ENCODE measurements at places on chromosomes 7 and 10.

DNA sequence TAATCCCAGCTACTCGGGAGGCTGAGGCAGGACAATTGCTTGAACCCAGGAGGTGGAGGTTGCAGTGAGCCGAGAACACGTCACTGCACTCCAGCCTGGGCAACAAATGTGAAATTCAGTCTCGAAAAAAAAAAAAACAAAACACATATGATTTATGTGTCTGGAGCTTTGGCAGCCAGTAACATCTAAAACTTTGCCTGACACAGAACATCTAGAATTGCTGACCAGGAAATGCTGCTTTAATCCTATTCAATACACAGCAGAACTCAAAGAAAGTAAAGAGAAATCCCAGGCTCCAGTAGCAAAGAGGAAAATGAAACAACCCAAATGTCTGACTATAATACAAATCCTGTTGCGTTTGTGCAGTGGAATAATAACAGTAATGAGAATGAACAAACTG lies 4.5 kb upstream of the CCDC6 start:
- DNase-seq = no peak

DNA sequence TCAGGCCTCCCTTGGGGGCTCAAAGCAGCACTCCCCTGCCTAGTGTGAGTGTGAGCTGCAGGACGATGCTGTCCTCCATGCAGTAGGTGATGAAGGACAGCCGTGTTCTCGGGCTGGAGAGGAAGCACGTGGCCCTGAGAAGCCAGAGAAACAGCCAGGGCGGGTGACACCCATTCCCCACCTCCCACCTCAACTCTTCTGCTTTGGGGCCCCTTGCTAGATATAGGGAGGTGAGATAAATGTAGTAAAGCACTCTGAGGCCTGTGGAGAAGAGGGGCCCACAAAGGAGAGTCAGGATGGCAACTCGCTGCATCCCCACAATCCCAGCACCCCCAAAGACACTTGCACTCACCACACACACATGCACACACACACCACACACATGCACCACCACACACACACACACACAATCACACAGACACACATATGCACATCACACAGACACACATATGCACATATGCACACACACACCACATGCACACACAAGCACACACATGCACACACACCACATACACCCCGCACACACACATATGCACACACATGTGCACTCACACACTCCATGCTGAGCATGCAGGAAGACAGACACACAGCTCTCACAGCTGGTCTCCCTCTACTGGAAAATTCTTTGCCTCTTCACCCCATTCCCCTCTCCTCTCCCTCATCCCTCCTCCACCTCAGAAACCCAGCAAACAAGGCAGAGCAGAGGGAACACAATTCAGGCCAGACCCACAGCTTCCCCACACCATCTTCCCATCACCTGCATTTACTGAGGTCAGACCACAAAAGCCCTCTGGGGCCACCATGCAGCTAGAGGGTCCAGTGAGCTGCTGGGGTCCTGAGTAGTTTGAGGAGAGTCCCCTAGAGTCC lies 30.5 kb downstream of the ANXA8 start:
- DNase-seq = no peak

DNA sequence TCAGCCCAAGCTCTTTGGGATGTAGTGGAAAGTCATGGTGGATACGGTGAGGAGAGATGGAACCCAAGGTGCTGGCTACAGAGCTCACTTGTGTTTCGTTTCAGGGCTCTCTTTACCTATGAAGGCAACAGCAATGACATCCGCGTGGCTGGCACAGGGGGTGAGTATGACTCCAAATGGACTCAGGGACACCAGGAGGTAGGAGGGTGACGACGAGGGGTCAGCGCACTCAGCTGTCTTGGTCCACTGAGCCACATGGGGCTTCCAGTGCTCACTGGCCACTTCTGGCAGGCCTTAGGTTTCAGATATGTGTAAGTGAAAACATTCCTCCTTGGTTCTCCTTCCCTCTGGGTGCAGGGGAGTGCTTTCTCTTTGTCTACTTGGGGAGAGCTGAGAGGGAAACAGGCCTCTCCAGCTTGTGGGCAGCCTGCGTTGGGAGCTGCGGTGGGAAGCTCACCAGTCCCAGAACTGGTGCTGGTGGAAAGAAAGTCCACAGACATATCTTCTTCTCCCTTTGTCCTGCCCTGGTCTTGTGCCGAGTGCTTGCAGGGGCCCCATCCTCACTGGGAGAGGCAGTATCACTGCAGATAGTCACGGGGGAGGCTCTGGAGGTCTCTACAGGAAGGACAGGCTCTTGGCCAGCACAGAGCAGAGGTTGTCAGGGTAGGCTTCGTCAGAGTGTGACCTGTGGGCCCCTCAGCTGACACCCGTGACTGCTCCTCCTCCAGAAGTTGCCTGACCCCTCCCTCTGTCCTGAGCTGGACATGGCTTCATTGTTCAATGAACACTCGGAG lies 5.8 kb downstream of the DBNL start:
- no peak for DNase-seq

DNA sequence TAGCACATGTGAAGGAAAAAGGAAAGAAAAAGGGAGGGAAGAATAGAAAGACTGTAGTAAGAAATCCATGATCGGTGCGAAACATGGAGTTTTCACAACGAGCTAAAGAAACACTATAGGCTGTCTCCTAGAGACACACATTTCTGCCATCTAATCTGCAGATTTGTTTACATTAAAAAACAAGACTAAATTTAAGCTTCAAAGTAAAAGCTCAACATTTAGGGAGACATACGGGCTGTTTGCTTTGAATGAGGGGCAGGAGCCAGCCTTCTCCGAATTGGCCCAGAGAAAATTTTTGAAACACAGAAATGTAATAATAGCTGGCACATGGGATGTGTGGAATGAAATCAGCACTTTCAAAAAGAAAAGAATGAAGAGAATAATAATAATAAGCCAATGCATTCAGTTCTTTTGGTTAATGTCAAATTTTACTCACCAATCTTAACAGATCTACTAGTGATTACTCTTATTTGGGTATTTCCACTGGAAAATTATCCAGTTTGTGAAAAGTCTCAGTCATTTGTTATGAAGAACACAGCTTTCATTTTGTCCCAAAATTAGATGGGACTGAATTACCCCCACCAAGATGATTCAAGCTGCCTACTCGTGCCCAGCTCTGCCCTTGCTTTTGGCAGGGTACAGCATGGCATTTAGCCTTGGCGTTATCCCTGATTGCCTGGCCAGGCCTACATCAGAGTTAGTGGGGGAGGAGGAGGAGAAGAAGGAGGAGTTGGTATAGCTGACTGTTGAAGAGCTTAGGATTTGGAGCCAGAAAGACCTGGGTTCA lies 47.1 kb downstream of the MTURN start:
- DNase-seq = no peak

DNA sequence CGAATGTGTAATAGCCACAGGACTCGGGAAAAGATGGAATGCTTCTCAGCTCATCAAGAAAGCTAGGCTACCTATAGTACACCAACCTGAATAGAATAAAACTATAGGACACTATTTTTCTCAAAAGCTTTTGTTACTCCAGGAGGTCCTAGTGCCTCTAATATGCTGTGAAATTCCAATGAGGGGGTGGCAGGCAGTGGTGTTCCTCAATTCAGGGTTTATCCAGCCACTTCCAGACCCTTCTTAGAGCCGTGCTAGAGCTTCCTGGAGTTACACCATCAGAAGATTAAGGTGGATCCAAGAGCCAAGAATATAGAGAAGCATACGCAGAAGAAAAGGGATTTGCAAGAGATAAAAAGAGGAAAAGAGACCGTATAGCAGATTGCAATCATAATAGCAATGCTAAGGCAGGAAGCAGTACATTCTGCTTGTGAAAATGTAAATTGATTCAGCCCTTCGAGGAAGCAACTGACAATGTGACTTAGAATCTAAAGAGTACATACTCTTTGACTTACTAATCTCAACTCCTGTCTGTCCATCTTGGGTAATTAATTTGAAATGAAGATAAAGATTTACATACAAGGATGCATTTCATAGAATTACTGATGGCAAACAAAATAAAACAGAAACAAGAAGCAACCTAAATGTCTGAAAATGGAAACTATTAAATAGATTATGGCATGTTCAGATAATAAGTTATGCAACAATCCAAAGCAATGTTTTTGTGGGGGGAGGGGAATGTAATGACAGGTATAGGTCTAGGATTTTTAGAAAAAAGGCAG lies 2.1 kb downstream of the ST8SIA6 start:
- DNase-seq = no peak

All from stimulated activated CD8-positive, alpha-beta memory T cell treated with anti-CD3 and anti-CD28 coated beads, Interleukin-7, amount 100 ng/mL, for 1 hour (primary cell).